M059J (cell line): ENCODE measurements at places on chromosomes 2 and 18. TPM values are rescaled to one million over a fixed set of nuclear protein-coding genes. Genes with fewer than 3 reads are reported as not detected.

CNOT11 gene
- total RNA-seq: 43.1 and 57.1 TPM in 2 replicates

ZNF142 gene
- 7.4 and 14.8 TPM in 2 replicates for total RNA-seq

KANSL1L gene
- 7.3 and 11.2 TPM in 2 replicates for total RNA-seq

ACADL gene
- not detected in 2 replicates for total RNA-seq

LYG1 gene
- 0.96 TPM in 1 of 2 replicates, not detected in the other for total RNA-seq

SDC1 gene
- 83.3 and 127 TPM in 2 replicates for total RNA-seq

SPTBN1 gene
- total RNA-seq: 46.5 and 88.8 TPM in 2 replicates

OTX1 gene
- 0.59 and 1.1 TPM in 2 replicates for total RNA-seq

DYSF gene
- 0.27 and 0.81 TPM in 2 replicates for total RNA-seq

ALPG gene
- total RNA-seq: not detected in 2 replicates

MLPH gene
- total RNA-seq: 50.7 and 68.8 TPM in 2 replicates

LIMS3 gene
- total RNA-seq: 0.17 and 2.3 TPM in 2 replicates

PLGLB2 gene
- total RNA-seq: 0.05 and 2.2 TPM in 2 replicates

GALR1 gene
- not detected in 2 replicates for total RNA-seq

DNA sequence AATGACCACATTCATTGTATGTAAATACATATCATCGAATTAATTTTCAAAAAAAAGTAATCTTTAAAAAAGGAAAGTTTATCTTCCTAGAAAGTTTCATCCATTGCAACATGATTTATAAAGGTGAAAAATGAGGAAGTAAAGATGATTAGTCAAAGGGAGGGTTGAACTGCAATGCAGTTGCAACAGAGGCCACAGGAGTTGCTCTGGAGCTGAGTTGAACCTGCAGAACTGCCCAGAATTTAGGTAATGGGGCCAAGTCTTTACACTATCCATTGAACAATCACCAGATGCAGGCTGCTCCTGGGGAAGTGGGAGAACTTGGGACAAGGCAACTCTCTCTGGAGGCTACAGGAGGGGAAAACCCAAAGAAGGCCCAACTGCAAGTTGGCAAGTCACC is 390.7 kb downstream of the METTL4 start:
- DNase-seq: no peak

GRCh38 chr2:203344667-203345066 is 16.5 kb downstream of the ABI2 start:
- DNase-seq: no peak

- no peak for DNase-seq
Observed at GRCh38 chr2:15714609-15715008, 122.9 kb downstream of the DDX1 start.

DNA sequence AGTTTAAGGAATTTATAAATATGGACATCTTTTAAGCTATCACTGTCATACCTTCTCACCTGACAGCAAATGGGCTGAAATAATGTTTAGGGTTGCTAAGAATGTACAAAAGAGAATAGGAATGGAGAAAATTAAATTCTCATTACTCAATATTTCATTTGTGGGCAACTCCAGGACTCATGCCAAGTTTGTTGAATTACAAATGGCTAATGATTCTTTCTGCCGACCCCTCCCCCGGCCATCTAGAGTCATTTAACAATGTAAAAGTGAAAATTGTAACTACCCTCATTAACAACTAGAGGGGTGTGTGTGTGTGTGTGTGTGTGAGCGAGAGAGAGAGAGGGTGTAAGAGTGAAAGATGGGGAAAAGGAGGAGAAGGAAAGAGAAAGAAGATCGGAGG is 708.5 kb upstream of the FAM98A start:
- no peak for DNase-seq

DNA sequence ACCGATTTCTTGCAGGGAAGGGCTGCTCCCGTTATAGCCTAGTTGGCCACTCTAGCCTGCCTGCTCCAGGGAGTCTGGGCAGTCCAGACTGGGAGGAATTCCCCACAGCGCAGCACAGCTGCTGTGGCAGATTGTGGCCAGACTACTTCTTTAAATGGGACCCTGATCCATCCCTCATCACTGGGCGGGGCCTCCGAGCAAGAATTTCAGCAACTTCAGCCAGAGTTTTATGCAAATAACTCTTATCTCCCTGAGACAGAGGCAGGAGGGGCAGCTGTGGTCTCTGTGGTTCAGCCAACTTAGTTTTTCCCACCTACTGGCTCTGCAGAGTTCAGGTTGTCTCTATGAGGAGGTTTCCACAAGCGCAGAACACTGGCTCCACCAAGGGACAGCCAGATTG is 1583.2 kb downstream of the SUCLG1 start:
- DNase-seq: no peak

GRCh38 chr2:18476484-18476883 is 84.0 kb downstream of the RDH14 start:
- DNase-seq: no peak

- DNase-seq: no peak
Observed at GRCh38 chr18:46555213-46555612, 101.8 kb downstream of the LOXHD1 start.

DNA sequence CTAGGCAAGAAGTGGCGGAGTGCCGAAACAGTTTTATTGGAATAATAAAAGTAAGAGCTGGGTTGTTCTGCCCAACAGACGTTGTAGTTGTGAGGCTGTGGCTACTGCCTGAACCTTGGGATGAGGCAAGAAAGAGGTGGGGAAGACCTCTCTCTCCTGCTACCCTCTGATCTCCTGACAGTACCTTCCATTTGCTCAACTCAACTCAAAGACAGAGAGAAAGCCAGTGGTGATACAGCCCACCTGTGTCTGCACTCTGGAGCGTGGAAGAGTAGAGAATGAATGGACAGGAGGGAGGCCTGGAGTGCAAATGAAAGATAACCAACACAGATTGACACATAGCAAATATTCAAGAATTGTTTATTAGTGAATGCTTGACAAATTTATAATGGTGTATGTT is 590.3 kb downstream of the NYAP2 start:
- DNase-seq: no peak

- DNase-seq: peak; percentile 66
Observed at GRCh38 chr18:7896161-7896560, 329.0 kb downstream of the PTPRM start.

GRCh38 chr2:62270728-62271127 is 74.8 kb downstream of the B3GNT2 start:
- DNase-seq: peak; percentile 41

DNA sequence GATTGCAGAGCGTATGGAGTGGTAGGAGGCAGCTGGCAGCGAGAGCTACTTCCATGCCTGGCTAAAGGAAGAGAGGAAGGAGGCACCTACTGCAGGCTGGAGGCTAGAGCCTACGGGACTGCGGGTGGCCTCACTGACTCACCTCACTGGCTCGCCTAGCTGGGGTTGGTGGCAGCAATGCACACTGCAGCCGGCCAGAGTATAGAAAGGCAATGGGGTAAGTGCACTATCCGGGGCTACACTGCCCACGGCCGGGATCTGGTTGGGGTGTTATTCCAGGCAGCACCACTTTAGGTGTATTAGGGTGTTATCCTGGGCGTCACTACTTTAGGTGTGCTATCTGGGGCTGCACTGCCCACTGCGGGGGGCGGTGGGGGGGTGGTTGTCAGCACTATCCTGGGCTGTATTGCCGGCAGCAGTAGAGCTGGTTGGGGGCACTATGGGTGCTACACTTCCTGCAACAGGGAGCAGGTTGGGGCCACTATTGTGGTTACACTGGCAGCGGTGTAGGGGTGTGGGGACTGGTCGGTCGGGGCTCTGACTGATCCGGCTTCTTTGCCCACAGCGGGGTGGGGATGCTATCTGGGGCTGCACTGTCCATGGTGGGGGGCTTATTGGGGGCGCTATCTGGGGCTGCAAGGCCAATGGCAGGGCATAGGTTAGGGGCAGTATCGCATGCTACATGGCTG is 33.3 kb upstream of the ANKRD62 start:
- peak; percentile 56 for DNase-seq

DNA sequence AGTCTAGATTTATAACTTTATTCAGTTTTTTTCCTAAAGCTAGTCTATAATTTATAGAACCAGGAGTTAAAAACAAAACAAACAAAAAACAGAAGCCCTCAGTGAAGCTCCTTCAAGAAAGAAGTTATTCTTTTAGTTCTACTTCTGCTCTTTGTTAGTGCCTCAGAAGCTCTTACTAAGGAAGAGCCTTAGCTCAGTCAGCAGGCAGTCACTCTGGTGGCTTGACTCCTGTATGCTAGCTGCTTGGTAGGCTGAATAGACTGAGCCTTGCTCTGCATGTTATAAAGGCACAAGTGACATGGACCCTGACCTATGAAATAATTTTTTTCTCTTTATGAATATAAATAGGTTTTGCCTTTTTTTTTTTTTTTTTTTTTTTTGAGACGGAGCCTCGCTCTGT is 24.8 kb downstream of the NCOA1 start:
- peak; percentile 9 for DNase-seq

DNA sequence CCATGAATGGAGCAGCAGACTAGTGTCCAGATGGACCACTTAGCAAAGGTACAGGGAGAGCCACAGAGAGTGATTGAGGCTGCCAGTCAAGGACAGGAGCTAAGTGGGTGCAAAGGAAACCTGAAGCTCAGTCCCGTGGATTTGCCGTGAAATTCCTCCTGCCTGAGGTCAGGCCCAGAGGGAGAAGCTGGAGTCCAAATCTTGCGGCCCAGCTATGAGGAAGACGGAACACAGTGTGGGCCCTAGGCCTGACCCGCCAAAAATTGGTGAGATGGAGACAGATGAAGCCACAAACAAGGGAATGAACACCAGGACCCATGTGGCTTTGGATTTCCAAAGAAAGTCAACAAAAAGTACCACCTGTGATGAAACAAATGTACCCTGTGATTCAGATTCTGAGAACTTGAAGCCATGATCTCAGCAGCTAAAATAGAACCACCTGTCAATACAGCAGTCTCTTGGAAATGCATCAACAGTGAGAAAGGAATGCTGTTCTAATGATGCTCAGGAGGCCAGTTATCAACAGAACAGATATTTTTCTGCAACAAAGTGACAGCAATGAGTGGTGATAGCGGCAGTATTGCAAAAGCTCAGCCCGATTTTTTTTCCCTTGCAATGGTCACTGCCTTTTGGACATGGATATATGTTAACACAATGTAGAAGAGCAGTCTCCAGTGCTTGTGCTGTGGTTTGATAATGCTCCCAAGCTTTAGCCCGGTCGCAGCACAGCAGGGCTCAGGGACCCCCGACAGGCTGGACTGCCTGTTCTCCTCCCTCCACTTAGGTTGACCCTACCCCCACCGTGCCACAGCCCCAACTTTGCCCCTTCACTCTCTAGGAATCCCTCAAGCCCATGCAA is 10.7 kb downstream of the COL6A3 start:
- DNase-seq: no peak

DNA sequence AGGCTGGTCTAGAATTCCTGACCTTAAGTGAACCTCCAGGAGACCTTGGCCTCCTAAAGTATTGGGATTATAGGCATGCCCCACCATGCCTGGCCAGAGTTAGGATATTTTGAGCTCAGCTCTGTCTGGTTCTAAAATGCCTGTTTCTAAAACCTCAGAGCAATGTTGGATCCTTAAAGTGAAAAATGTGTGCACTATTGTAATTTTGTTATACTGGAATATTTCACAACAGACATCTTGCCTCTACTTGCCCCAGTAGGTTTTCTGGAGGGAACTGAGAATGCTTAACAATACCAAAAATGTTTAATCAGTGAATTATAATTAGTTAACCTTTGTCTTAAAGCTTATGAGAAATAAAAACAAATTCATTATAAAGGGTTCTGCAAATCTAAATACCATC is 144.6 kb upstream of the CCDC195 start:
- no peak for DNase-seq

DNA sequence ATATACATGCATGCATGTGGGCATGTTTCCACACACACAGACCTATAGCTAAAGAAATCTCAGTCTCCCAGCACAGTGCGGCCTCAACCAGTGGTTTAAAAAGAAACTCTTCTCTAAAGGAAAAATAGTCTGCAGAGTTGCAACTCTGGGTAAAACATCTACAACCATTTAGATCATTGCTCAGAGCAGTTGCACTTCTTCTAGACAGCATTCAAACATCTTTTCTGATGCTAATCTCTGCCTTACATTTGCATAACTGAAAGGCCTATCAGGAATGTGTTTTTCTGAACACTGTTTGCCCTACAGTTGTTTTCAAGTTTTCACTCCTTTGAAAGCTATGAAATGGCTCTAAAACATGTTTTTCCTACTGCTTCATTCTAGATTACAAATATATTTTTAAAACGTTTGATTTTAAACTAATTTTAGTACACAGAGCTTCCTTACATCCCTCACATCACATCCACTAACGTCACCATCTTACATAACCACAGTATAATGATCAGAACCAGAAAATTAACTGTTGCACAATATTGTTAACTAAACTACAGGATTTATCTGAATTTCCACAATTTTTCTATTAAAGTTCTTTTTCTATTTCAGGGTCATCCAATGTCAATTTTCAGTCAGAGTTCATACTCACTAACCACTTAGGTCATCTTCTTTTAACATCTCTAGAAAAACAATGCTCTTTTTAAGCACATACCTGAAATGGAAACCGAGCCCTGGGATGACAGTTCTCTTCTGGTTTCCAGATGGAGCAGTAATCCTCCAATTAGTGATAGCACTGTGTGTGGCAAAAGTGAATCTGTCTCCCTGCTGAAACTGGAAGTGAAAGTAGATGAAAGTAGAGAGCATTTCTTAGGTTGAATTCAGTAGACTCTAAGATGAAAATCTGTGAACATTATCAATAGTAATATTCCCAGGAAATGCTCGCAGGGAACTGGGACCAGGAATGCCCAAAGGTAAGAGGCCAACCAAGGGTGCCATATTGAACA is 501.6 kb upstream of the GCFC2 start:
- DNase-seq: no peak

- no peak for DNase-seq
Observed at GRCh38 chr18:24588440-24588839, 128.0 kb downstream of the HRH4 start.

- peak; percentile 2 for DNase-seq
Observed at GRCh38 chr2:8882094-8882493, 44.7 kb upstream of the KIDINS220 start.

DNA sequence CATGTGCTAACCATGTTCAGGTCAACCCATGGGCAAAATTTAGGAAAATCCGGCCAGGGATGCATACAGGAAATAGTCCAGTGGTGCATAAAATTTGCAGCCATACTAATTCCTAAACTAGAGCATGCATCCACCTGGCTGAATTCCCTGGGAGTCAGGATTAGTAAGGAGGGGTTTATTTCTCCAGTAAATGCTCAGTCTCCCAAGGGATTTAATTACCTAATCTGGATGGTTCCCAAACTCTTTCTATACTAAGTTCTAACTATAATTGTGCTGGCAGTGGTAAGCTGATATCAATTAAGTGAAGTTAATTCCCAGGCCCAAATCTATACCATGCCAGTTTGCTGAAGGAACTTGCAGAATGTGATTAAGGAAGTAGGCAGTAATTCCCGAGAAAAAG is 26.2 kb upstream of the EVA1A start:
- DNase-seq: no peak

- no peak for DNase-seq
Observed at GRCh38 chr18:35746826-35747339, 165.3 kb downstream of the GALNT1 start.
